Natural killer cell treated with Interleukin-12 subunit alpha and Interleukin-12 subunit beta and Interleukin-15 and Interleukin-18, amount 100 ng/mL, for 72 hours (primary cell): ENCODE measurements at places on chromosomes 2 and 18. TPM values are rescaled to one million over a fixed set of nuclear protein-coding genes. Genes with fewer than 3 reads are reported as not detected.

- H3K27ac ChIP-seq, result no peak overlapping the region
- H3K4me1 ChIP-seq, result no peaks in the 10 kb centered on the region
- H3K27me3 ChIP-seq, result peaks cover 30% of the 10 kb centered on the region
- no peaks in the 10 kb centered on the region for H3K36me3 ChIP-seq
- no peak for DNase-seq
These were observed 90.3 kb upstream of the CAPN13 start for GRCh38 chr2:30897539-30897938.

GRCh38 chr2:71220743-71221142, 6.2 kb downstream of the PAIP2B start:
- no peaks in the 10 kb centered on the region for H3K27me3 ChIP-seq
- no peak overlapping the region for H3K27ac ChIP-seq
- no peak for DNase-seq
- no peaks in the 10 kb centered on the region for H3K36me3 ChIP-seq
- no peak overlapping the region for H3K4me3 ChIP-seq

DNA sequence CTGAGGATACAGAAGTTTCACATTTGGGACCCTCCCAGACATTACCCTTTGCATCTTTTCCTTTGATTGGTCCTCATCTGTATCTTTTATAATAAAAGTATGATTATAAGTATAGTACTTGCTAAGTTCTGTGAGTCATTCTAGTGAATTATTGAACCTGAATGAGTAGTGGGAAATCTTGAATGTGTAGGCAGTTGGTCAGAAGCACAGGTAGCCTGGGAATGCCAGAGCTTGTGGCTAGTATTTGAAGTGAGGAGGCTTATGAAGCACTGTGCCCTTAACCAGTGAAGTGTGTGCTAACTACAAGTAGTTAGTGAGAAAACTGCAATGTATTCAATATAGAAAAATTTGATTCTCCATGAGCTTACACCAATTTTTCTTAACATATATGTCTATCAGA, 257.6 kb downstream of the GRB14 start:
- H3K27ac ChIP-seq, result no peak overlapping the region
- H3K36me3 ChIP-seq, result no peaks in the 10 kb centered on the region

GRCh38 chr2:214169736-214170135, 241.1 kb upstream of the VWC2L start:
- no peak overlapping the region for H3K4me3 ChIP-seq
- H3K4me1 ChIP-seq, result no peaks in the 10 kb centered on the region
- no peak overlapping the region for H3K27ac ChIP-seq
- no peaks in the 10 kb centered on the region for H3K27me3 ChIP-seq

Gene INO80D
- 37.5 TPM for total RNA-seq

Gene REG3A
- not detected for total RNA-seq

Gene CCL20
- total RNA-seq, result not detected

Gene TNS1
- 2.1 TPM for total RNA-seq

Gene LCT
- total RNA-seq, result 0.33 TPM
